NCI-H460 (cell line): ENCODE measurements at places on chromosomes 5 and 9.

GRCh38 chr5:167587772-167588437 is 703.5 kb upstream of the WWC1 start:
- DNase-seq = peak; percentile 59

DNA sequence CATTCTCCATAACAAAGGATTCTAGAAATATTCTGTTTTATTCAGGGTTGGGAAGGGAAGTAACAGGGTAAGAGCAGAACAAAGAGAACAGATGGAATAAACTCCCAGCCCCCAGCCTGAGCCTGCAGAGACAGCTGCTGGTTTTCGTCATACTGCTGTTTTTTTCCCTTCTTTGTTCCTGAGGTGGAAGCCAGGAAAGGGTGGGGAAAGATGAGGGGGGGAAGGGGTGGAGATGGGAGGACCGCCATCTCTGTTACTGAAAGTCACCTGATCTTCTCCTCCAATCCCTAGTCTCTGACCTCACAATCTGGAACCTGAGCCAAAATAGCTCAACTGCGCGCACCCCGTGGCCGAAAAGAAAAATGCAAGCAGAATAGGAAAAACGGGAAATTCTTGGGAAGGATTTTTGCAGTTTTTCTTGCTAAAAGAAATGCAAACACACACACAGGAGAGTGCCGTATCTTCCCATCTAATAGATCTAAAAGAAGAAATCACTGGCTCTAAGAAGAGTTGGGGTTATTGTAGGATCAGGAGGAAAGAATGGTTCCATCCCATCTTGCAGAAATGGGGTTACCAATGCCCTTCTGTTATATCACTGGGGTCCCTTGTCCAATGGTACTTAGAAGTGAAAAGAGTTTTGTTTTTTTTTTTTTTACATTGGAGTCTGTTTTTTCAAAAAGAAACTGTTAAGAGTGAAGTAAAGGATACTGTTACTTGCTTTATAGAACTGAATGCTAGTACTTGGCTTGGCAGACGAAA is 57.9 kb downstream of the DIAPH1 start:
- peak; percentile 91 for DNase-seq

GRCh38 chr9:136625101-136626065 is 37.3 kb upstream of the EGFL7 start:
- DNase-seq = peak; percentile 23

GRCh38 chr5:86688406-86688805 is 70.7 kb downstream of the COX7C start:
- no peak for DNase-seq

DNA sequence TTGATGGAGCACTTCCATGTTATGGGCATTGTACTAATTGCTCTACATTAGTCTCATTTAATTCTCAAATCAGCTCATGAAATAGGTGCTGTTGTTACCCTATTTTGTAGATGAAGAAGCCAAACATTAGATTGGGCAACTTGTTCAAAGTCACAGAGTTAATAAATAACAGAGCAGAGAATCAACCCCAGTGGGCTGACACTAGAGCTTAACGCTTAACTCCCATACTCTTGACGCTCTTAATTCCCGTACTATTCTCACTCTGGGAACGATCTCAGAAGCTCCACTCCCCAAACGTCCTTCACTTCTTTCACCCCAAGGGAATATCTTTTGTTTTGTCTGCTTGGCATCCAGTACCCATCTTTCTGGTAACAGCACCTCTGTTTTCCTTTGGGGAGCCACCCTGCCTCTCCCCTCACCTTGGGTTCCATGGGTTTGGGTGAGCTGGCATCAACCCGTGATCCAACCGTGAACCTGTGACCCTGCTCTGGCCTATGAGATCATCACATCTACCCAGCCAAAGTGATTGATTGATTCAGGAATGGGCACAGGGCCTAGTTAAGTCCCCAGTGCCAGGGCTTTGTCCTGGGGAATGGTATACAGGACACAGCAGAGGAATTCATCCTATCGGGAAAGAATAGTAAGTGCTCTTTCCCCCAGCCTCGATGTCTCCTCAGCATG is 169.2 kb downstream of the NR3C1 start:
- no peak for DNase-seq

GRCh38 chr9:123090198-123090896 is 56.9 kb downstream of the GPR21 start:
- DNase-seq = no peak

- no peak for DNase-seq
Measured at GRCh38 chr5:32317041-32317440, 4.3 kb upstream of the MTMR12 start.

DNA sequence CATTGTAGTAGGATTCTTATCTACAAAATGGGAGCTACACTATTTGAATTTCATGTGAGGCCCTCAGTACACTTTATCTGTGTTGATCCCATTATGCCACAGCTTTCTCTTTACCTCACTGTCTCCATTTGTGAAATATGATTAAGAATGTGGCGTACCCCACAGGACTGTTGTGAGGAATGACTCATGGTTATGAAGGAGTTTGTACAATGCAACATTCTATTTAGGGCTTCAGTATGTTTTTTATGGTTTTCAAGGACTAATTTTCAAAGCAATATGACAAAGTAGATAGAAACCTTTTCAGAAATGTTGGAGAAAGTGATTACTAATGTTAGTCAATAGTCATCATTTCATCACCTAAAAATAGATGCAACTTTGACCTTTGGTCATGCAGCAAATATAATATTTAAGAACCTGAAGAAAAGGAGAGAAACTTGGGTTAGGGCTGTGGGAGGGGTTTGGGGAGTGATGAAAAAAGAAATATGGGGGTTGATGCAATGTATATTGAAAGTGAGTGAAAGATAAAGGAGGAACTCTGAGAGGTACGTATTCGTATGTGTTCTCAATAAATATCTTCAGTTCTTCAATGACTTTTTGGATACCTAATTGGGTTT is 53.7 kb upstream of the PIP5K1B start:
- no peak for DNase-seq

- DNase-seq = no peak
Measured at GRCh38 chr5:59221769-59222168, 638.9 kb downstream of the RAB3C start.

GRCh38 chr5:7348168-7348854 is 47.6 kb upstream of the ADCY2 start:
- no peak for DNase-seq

GRCh38 chr5:137254119-137255090 is 244.7 kb downstream of the SPOCK1 start:
- DNase-seq = no peak

DNA sequence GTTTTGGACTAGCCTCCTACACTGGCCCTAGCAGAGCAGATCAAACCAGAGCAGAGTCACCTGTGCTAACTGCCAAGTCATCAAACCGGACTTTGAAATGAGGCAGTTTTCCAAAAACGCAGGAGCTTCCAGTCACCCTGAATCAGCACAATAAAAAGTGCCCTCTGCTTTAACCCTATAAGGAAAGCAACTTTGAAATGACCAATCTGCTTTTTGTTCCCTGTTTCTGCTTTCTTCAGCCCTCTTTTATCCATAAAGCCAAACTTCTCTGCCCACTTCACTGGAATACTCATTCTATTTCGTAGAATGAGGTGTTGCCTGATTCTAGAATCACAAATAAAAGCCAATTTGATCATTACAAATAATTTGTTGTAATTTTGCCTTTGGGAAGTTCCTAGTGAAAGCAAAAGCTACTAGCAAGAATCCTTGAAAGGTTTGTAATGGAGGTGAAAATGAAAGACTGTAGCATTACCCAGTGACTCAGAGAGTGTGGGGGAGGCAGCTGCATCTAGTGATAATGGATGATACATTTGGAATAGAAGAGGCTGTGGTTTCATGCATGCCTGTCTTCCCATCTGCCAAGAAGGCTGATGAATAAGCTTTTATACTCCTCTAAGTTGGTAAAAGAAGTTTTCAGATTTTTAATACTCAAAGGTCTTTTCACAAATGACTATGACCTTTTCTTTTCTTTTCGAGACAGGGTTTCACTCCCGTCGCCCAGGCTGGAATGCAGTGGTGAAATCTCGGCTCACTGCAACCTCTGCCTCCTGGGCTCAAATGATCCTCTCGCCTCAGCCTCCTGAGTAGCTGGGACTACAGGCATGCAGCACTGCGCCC is 14.9 kb downstream of the SPAAR start:
- peak; percentile 64 for DNase-seq

DNA sequence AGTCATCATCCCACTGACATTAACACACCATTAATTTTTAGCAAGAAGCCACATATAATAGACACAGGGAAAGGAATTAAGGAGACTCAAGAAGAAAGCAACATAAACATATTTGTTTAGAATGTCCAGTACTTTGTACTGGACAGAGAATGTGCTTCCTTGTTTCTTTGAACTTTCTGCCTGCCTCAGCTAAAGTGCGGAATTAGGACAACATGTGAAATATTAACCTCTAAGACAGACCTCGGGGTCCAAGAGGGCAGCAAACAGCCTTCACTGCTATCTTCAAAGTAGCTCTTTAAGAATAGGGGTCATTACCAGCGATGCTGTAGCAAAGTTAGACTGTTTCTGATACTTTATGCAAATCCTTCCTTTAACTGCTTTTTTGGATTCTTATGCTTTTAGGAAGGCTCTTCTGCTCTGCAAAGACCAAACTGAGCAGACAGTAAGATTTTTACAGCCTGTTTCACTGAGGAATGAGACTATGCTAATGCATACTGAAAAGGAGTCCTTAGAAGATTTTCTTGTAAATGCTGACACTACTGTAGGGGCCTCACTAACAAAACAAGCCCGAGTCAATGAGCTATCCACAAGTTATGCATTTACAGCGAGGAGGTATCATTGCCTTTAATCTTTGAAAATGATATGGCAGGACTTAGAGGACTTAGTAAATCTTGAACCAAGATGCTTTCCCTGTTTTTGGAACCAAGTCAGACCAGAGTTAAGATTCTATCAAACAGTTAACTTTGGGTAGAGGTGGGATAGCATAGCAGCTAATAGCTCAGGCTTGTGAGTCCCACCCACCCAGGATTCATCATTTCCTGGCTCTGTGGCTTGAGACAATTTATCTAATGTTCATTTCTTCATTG is 23.8 kb downstream of the DAB2 start:
- no peak for DNase-seq

DNA sequence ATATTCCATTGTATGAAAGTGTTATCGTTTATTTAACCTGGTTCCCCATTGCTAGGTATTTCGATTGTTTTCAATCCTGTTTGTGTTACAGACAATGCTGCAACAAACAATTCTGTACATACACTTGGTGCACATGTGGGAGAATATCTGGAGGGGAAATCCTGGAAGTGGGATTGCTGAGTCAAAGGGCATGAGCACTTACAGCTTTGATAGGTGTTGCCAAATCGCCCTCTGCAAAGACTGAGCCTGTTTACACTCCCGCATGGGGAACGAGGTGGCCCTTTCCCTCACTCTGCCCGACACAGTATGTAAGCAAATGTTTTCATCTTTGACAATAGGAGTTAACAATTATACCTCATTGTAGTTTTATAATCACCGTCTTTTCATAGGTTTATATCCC is 66.2 kb downstream of the PDE6A start:
- no peak for DNase-seq

DNA sequence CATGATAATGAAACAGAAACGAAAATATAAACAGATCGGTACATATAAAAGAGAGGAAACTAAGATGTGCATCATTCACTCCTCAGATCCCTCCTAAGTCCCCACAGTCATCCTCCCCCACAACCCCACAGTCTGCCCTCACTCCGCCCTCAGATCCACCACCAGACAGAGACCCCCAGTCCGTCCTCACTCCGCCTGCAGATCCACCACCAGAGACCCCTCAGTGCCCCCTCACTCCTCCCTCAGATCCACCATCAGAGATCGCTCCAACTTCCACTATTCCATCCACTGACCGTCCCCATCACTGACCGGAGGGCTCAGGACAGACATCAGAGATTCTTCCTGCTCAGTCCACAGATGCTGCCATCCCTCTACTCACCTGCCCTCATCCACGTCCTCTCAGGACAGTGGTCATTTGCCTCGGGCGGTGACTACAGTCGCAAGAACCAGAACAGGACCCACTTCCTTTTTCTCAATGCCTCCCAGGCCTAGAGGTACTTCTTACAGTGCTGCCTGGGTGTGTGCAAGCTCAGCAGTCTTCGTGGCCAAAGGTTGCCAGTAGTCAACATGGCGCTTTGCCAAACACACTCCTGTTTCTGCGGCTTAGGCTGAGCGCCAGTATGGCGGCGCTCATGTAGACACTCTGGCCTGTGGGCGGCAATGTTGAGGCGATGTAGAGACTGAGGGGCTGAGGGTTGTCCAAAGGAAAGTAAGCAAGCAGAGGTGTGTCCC is 8.3 kb upstream of the SPATA31C1 start:
- DNase-seq = peak; percentile 81

DNA sequence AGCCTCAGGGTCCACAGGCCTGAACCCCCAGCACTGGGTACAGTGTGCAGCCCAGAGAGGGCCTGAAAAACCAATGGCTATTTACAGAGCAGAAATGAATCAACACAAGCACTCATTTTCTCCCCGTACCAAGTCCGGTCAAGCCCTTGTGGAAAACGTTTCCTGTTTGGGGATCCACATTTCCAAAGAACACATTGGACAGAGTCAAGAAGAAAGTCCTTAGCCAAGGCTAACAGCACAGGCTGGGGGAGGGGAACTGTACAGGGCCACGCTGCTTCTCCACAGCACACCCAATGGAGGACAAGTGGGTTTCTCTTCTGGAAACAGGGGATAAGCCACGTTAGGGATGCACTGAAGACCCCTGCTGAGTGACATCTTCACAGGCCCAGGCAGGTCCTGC is 62.3 kb downstream of the NSUN2 start:
- no peak for DNase-seq

GRCh38 chr9:20139763-20140290 is 351.0 kb upstream of the SLC24A2 start:
- DNase-seq = no peak

DNA sequence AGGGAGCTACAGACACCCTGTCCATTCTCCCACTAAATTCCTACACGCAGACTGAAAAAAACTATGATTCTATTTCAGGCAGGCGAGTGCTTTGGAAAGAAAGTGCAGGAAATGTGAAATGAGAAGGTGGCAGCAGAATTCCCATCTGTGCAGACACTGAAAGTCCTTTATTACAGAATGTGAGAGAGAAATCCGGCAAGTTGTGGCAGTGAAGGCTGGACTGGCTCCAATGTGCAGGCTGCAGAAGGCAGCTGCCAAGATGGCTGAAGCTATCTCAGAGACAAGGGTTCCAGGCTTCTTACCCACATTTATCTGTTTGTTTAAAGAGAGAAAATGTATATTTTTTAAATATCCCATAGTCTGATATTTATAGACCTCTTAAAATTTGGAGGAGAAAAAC is 161.8 kb upstream of the VLDLR start:
- DNase-seq = no peak

GRCh38 chr9:127878001-127878651 is 651 bp upstream of the AK1 start:
- DNase-seq = no peak

DNA sequence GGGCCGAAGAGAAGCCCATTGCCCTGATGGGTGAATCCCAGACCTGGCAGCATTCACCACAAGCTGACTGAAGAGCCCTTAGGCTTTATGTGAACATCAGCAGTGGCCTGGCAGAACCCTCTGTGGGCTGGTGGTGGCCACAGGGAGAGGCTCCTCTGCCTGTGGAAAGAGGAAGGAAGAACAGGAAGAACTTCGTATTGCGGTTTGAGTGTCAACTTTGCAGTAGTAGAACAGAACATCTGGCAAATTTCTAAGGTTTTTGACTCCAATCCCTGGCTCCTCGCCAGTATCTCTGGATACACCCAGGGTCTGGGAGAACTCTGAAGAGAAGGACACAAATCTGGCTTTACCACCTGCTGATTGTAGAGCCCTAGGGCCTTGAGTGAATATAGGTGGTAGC is 356.4 kb upstream of the GRAMD2B start:
- DNase-seq = no peak
